Chondrocyte (in vitro differentiated cells): ENCODE measurements at places on chromosomes 11 and 22. TPM values are rescaled to one million over a fixed set of nuclear protein-coding genes. Genes with fewer than 3 reads are reported as not detected.

DNA sequence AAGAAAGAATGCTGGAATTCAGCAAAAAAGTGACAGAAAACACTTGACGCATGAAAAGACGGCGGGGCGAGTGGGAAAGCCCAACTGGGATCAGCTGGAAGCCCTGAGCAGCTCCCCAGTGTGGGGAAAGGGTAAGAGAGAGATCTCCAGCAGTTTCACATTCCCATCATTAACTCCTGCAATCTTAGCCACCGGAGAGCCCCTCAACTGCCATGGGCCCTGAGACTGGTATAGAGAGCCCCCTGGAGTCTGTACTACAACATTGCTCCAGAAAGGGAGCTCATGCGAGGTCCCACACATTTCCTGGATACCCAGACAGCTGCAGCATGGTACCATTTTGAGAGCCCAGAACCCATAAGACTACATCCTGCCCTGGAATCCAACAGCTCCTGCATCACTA, 31.1 kb downstream of the MRGPRX4 start:
- no peak for DNase-seq

- DNase-seq = peak; percentile 84
Measured at GRCh38 chr11:70077411-70078094, 564 bp upstream of the ANO1 start.

The MS4A8 gene
- total RNA-seq = not detected in 3 replicates

The NUP98 gene
- total RNA-seq = 47.8 to 61.6 TPM (median 52.7 TPM) in 3 replicates

- DNase-seq = no peak
Measured at GRCh38 chr11:34255101-34255500, 102.7 kb downstream of the ABTB2 start.

DNA sequence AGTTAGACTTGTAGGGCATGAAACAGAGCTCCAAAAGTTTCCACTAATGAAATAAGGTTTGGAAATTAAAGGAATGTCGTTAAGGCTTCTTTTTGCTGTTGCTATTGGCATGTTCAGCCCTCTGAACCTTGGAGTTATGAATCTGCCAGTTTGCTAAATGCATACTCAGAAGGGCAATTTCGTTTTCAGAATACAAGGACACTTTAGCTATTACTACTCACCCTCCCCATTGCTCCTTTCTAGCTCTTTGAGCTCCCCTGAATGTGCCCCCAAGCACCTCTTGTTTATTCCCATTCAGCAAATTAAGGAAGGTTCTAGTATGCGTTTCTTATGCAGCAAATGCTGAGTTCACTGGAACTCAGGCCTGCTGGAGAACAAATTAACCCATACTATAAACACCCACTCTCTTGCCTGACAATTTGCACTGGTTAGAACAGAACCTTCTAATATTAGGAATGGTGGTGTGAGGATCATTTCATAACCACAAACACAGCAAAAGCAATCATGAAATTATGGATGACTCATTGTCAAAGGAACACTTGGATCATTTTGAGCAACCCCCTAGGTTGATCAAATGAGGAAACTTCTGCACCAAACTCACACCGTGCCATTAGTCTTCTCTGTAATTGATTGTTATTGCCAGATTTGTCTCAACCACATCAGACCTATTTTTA, 26.2 kb upstream of the LIN7C start:
- DNase-seq = no peak

DNA sequence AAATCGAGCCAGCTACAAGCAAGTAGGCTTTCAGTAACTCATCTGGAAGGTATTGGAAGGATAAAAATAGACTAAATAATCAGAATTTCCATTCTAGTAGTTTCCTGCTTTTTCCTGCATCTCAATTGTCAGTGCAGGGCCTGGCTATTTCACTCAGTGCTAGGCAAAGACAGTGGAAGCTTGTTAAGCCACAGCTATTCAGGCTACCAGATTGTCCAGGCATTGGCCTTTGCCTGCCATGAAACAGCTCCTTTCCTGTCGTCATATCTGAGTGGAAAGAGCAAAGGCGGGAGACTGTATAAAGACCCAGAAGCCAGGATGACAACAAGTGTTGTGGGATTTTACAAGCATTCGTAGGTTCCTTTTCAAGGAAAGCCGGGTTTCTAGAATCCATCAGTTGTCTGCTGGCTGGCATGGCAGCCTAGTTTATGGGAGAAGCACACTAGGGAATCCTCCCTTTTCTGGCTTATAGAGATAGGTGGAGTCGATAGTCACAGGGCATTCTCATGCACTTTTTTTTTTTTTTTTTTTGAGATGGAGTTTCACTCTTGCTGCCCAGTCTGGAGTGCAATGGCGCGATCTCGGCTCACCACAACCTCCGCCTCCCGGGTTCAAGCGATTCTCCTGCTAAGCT, 2.0 kb upstream of the TNRC6B start:
- DNase-seq = no peak

The UPK3A gene
- total RNA-seq = not detected in 3 replicates

DNA sequence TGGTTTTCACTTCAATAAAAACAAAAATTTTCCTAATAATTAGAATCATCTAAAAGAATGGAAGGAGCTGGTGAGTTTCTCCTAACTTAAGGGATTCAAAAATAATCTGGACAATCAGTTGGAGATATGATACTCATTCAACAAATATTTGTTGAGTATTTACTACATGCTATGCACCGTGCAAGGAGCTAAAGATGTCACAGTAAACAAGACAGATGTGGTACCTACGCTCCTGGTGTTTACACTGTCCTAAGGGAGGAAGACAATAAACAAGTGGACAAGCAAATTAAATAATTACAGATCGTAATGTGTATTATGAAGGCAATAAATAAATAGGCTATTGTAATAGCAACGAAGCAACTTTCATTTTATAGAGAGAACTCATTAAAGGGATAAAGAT, 9.9 kb upstream of the SPON1 start:
- DNase-seq = no peak

The TRMT112 gene
- 122 to 182 TPM (median 126 TPM) in 3 replicates for total RNA-seq

DNA sequence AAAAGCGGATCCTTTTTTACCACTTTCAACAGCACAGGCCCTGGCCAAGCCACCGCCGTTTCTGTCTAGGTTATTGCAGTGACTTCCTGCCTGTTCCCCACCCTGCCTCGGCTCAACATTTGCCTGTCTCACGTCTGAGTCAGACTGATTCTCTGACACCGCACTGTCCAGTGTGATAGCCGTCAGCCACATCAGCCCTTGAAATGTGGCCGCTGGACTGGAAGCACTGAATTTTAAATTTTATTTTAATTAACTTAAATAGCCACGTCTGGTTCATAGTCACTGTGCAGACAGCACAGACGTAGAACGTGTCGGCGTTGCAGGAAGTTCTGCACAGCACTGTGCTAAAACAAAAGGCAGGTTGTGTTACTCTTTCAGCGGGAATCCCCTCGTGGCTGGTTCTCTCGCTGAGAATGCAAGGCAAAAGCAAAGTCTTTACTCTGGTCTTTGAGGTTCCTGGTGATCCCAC, 56.3 kb upstream of the ADSL start:
- no peak for DNase-seq

DNA sequence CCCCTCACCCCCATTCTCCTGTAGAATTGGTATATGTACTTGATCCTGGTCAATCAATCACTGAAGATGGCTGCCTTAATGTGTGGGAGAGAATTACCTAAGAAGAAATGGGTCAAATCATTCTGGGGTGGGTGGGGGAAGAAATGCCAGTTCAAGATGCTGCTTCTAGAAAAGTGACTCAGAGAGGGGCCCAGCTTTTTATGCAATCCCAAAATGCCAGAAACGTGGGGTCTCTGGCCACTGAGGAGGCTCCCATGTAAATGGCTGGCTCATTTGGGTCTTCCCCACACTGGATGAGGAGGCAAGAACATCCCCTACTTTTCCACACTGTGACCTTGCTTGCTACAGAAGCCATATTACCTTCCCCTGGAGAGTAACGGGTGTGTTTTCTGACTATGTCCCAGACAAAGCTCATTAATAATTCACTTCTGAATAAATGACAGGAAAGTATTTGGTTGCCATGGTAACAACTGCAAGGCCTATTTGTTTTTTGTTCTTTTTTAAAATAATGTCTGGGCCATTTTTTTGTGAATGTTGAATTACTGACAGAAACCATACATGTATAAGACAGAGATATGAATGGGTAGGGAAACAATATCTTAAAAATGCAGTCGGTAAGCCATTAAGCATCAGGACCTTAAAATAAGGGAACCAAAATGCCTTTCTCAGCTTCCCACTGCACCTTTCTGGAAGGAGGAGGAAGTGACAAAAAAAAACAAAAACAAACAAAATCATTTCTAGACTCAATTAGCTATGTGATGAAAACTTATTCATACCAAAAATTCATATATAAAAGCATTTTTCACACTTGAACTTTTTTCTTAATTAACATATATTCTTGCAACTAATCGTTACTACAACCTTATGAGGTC, 32.0 kb downstream of the SLC1A2 start:
- DNase-seq = no peak

- no peak for DNase-seq
Measured at GRCh38 chr11:129224538-129224937, 32.4 kb upstream of the ARHGAP32 start.

DNA sequence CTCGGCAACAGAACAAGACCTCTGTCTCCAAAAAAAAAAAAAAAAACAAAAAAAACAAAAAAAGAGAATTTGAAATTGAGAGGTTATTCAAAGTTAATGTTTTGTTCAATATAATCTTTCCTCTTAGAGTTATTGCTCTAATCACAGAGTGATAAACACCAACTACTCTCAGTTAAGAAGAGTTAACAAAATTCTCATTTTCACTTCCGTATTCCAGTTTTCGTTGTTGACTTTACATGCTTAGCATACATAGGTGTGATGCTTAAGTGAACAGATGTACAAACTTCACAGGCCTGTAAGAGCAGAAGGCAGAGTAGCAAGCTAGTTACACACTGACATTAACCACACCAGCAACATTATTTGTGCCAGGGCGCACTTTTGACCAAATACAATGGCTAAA, 12.3 kb downstream of the EIF4ENIF1 start:
- DNase-seq = no peak

DNA sequence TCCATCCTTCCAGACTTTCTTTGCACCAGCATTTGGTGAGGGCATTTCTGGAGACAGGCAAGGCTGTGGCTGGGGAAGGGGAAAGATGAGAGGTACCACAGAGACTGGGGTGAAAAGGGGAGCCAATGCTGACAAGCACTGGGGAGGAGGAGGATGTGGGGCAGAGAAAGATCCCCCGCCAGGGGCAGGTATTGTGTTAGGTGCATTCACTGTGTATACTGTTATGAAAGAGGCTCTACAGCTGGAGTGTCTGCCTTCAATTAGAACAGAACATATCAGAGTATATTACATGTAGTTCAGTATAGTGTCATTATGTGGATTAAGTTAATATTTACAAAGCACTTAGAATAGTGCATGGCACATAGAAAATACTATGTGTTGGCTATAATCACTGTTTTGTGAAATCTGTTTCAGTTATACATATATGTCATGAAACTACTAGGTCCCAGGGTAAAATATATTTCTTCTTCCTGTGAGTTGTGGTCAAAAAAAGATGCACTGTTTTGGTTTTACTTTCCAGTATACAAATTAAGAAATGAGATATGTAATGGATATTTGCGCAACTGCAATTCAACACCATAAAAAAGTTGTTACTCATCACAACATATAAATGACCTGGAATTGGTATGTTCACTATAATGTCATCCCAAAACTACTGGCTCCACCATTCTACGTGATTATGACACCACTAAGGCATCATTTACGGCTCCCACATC, 8.4 kb downstream of the MSANTD2 start:
- DNase-seq = no peak
